ENCODE measurements at places on chromosomes 11 and 22.

GRCh38 chr11:130710497-130711012, 205.7 kb downstream of the SNX19 start:
- DNase-seq, result no peak

DNA sequence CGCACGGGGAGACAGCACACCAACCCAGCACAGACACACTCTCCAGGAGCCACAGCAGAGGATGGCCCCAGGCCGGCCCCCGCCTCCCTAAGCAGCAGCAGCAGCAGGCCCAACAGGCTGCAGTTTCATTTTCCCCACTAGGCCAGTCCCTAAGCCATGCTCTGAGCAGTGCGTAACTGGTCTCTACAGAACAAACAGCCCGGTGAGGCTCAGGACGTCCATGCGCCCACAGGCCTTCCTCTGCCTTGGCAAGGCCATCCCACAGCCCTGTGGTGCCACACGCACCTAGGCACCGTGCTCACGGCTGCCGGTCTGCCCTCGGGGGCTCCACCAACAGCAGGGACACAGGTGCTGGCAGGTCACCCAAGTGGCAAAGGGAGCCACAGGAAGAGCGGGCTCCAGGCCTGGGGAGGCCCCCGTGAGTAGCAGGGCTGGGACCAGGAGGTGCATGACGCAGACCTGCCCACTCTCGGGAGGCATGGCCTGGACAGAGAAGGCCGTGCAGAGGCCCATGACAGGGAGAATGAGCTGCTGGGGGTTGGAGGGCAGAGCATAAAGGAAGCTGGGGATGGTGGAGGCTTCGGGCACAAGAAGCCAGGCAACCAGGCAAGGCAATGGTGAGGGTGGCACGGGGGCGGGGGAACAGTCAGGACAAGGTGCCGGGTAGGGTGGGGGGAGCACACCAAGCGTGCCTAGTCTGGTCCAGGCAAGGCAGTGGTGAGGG, 1.4 kb upstream of the MOB2 start:
- no peak for DNase-seq

DNA sequence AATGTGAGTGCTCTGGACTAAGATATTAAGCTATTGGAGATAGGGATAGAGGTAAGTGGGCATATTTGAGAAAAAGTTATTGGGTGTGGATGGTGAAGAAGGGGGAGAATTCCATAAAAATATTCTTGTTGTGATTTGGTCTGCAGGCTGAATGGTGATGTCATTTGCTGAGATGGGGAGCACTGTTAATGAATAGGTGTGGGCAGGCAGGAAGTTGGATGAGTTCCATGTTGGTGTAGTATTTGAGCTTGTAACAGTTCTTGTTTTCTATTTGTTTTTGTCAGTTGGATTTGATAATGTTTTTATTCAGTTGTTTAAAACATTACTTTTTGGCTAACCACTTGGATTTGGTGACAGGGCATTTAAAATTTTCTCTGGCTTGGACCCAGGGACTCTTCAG, 168.8 kb downstream of the C11orf87 start:
- DNase-seq, result no peak

GRCh38 chr11:64207256-64208085, 950 bp downstream of the FERMT3 start:
- peak; percentile 81 for DNase-seq

DNA sequence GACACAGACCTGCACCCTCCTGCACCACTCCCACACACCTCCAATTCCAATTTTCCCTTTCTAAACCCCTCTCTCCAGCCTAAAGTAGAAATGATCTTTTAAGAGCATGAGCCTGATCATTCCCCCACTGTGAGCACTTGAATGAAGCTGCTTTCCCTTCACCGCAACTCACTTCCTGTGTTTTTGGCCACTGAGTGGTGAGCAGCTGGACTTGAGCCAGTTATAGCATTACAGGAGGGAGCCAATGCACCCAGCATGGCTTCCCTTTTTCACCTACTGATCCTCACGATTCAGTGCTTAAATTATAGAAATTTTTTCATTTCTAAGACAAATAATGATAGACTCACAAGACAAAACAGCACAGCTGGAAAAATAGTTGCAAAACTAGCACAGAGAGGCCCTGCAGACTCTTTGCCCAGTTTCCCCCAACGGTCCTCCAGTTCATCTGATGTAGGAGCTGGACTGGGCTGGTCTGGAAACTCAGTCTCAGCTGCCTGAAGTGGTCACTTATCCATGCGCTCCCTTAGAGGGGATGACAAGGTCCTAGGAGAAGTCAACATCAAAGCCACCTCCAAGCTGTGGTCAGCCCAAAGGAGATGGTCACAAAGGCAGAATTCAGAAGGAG, 9.7 kb upstream of the APOL4 start:
- no peak for DNase-seq

GRCh38 chr11:69874178-69874983, 55.2 kb upstream of the FGF3 start:
- DNase-seq, result no peak

GRCh38 chr11:107707215-107707671, 4.6 kb downstream of the SLN start:
- no peak for DNase-seq

GRCh38 chr11:118201966-118202365, 22.8 kb downstream of the JAML start:
- DNase-seq, result no peak

- peak; percentile 64 for DNase-seq
Observed at GRCh38 chr11:123580557-123581275, 73.7 kb downstream of the SCN3B start.

DNA sequence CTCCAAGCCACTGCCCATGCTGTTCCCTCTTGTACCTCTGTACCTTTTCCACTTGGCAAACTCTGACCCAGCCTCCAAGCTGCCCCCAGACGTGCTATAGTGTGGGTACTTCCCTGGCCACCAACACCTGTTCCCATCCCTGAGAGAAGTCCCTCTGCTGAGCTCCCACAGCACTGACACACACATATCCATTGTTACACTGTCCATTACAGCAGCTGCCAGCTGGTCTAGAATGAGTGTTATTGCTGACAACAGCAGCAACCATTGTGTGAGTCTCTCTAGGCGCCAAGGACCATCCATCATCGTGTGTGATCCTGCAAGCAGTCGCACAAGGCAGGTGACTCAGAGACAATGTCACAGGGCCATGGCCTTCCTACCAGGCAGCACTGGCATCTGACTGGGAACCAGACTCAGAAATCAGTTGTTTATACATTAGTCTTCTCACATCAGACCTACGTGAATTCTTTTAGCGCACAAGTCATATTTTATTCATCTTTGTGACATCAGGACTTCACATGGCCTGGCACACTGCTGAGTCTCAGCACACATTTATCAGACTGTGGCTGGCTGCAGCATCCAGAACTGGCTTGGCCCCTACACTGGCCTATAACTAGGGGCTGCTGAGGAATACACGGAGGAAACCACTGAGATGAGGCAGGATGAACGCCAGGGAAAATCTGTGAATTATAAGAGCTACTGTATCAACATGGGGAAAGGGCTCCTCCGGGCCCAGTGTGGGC, 56.4 kb downstream of the SGSM3 start:
- DNase-seq, result no peak

- DNase-seq, result no peak
Observed at GRCh38 chr11:77129069-77129841, 1.2 kb downstream of the MYO7A start.

DNA sequence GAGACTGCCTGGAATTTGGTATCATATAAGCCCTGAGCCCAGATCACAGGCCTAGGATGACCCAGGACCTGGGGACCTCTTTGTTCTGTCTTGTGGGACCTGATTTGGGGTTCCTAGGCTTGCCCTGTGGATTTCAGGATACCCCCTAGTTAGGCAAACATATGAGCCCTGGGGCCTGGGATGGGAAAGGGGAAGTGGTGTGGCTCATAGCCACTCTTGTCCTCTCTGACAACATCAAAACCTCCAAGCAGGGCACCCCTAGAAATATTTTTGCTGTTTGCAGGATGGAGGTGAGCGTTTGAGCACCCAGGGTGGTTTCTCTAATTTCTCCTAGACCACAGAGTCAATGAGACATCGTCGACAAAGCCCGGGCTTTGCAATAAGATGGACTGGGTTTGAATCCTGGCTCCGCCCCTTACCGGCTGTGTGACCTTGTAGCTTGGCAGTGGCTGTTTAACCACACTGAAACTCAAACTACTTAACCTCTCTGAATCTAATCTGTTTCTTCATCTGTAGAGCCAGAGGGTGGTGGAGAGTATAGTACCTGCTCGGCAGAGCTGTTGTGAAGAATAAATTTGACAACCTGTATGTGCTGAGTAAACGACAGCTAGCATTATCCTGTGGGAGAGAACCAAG, 5.3 kb upstream of the LRRC10B start:
- no peak for DNase-seq

- DNase-seq, result peak; percentile 51
Observed at GRCh38 chr11:22787551-22788162, 41.9 kb downstream of the SVIP start.

DNA sequence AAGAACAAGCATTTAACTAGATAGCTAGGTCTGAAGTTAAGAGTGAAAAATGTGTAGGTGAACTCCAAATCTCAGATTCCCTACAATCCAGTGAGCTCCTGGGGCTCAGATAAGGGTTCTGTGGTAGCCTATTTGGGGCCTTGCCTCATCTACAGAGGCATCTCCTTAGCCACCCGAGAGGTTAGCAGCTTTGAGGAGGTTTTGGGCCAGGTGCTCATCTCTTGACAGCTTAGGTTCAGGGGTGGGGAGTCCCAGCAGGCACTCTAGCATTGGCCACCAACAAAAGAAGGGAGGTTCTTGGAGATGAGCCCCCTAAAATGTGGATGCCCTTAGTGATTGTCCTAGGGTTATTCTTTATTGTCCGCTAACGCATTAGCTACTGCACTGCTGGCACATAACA, 184.4 kb upstream of the B3GAT1 start:
- DNase-seq, result no peak

GRCh38 chr11:130509942-130510341, 61.5 kb downstream of the ADAMTS15 start:
- DNase-seq, result no peak

DNA sequence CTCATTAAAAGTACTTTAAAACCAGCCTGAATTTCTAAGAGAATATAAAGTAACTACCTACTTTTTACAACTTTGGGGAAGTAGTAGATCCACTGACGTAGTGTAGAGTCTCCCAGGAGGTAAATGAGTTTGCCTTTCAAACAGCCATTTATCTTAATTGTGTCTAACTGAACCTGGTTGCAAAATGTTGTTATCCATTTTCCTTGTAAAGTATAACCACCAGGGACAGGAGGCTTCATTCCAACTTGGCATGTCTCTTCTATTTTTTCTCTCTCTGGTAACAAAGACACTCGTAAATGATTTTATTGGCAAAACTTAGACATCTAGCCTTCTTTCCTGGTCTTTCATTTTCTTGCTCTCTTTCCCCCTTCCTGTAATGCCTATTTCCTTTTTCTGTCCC, 36.9 kb downstream of the NXPE1 start:
- no peak for DNase-seq

GRCh38 chr11:101215069-101215468, 85.5 kb upstream of the PGR start:
- no peak for DNase-seq

DNA sequence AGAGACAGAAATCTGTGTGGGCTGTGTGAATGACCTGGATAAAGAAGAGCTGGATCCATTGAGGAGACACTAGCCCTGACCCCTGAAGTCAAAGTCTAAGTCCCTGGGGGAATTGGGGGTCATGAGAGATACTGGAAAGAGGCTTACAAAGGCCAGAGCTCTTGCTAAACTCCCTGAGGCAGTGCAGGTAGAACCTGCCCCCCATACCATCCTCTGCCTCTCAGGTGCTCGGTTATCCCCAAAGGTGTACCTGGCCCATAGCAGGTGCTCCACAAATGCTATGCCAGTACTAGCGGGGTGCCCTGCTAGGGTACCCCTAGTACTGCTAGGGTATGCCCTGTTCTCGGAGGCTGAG, 19.1 kb upstream of the SCARF2 start:
- no peak for DNase-seq

- DNase-seq, result peak; percentile 13
Observed at GRCh38 chr11:128316541-128317227, 270.7 kb downstream of the ETS1 start.

DNA sequence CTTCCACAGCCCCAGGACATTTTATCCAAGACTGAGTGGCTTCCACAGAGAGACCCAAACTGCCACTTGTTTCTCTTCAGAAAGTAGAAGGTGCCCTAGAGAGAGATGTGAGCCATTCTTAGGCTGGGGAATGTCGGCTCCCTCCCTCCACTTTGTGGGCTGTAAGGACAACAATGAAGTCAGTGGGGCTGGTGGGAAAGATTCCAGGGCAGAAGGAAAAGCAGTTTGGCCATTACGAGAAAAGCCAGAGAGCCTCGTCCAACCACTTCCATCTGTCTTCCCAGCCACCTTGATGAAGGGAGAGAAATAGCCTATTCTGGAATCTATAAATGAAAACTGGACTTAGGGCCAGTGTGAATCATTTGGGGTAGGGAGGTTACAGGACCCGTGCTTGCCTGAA, 382.5 kb downstream of the NXPE2 start:
- no peak for DNase-seq

GRCh38 chr11:74434528-74434927, 32.8 kb downstream of the KCNE3 start:
- DNase-seq, result no peak

DNA sequence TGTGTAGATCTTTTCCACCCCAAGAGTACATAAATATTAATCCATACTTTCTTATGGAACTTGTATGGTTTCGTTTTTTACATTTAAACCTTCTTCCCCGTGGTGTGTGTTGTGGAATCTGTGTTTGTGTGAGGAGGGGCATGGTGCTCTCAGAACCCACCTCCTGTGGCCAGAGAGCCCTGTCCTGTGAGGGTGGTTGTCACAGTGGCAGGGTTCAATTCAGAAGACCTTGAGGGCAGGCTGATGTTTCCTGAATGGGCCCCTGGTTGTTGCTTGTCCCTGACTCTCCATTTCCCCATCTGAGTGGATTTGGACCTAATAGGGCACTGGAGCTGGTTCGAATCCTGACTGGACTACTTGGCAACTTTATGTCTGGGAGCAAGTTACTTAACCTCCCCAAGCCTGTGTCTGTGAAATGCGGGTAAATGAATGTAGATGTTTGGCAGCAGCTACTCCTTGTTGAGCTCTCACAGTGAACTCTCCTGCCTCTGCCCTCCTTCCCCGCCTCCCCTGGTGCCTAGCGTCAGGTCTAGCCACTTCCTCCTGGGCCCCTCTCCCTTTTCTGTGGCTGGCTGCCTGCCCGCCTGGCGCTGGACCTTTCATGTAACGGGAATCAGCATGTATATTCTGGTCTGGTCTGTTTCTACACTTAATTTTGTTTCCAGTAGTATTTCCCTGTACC, 7.3 kb downstream of the NEAT1 start:
- DNase-seq, result peak; percentile 80

- no peak for DNase-seq
Observed at GRCh38 chr11:61510974-61511373, 2.4 kb downstream of the LRRC10B start.

DNA sequence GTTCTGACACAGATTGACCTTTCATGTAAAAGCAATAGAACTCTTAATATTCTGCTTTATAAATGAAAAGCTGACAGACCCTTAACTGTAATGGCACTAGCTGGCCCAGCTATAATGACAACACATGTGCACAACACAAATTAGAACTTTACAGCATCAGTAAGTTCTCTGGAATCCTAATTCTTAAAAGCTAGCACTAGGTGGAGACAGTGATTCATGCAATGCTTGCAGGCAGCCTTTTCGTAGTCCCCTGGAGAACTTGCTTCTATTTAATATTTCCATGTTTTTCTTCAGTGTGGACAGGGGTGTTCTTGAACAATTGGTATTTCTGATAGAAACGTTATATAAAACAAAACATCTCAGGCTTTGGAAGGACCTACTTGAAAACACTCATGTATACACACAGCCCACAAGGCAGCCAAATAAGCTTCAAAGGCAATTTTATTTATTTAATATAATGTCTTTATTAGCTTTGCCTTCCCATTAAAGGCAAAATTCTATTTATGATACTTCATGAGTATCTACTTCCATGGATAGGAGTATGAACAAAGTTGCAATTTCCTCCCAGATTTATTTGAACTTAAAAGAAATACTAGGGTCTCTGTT, 374.3 kb upstream of the MPPED2 start:
- DNase-seq, result no peak
